ENCODE measurements at places on chromosomes 3 and 15.

DNA sequence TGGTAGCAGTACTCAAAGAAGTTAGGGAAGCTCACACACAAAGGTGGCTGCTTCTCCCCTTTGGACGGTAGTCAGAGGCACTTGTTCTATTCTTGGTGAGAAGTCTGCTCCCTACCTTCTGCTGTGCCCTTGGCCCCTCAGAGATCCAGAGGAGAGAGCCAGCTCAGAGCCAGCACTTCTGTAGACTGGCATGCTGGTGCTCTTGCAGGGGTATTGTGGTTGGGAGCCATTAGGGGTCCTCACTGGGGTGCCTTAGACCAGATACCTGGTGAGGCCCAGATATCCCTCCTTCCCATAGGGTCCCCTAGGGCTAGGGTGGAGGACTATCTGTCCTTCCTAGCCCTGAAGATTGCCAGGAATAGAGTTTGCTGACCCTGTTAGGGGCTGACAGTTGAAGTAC is 140.6 kb downstream of the EEFSEC start:
- DNase-seq = no peak

- no peak for DNase-seq
Observed at GRCh38 chr15:91635080-91635479, 218.4 kb upstream of the SLCO3A1 start.

- DNase-seq = no peak
Observed at GRCh38 chr3:89221924-89222323, 114.5 kb downstream of the EPHA3 start.

- DNase-seq = no peak
Observed at GRCh38 chr3:69770219-69770618, 31.0 kb downstream of the MITF start.

- no peak for DNase-seq
Observed at GRCh38 chr15:78414621-78415250, 23.3 kb upstream of the IREB2 start.

GRCh38 chr15:29601811-29602210 is 220.5 kb downstream of the TJP1 start:
- no peak for DNase-seq
